Bronchial epithelial cell (primary cell): ENCODE measurements at places on chromosomes 16 and 17. TPM values are rescaled to one million over a fixed set of nuclear protein-coding genes. Genes with fewer than 3 reads are reported as not detected.

Gene SLC16A6
- under 0.01 and 0.26 TPM in 2 replicates for total RNA-seq

Gene MKS1
- total RNA-seq, result 8.8 and 11.1 TPM in 2 replicates

Gene TENT4B
- total RNA-seq, result 9.2 and 9.5 TPM in 2 replicates

Gene INPP5K
- total RNA-seq, result 20.1 and 31.6 TPM in 2 replicates

DNA sequence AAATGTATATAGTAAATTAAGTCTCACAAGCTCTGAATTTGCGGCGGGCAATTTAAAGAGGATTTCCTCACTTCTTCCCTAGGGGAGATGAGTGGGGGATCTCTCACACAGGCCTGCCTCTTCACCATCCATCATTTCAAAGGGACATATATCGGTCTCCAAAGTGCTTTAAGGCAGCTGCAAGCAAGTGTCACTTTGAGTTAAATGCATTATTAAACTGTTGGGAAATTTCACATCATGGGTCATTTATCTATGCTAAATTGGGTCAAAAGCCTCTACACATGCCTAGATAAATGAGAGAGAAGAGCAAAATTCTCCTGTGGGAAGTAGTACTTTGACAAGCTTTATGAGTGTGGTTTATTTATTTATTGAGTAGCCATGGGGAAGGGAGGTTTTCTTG lies 1106.1 kb upstream of the GOT2 start:
- no peak for DNase-seq

- no peak for DNase-seq
These were observed at the start of gene RPRML for GRCh38 chr17:46979147-46979863. RPRML (minus strand) TSS chr17:46979253; CDS start chr17:46979007, 246 bp downstream.

GRCh38 chr17:39904990-39905288 lies 13.5 kb downstream of the GSDMB start:
- DNase-seq, result no peak
